CD4-positive, alpha-beta T cell treated with Interleukin-15 for 1 hour (primary cell): ENCODE measurements at places on chromosomes 12 and 14.
A peak's percentile ranks its signal among the peaks of the same experiment; 100 is the strongest.

GRCh38 chr14:65433157-65433556, 20.6 kb downstream of the FUT8 start:
- DNase-seq: no peak

GRCh38 chr14:34067587-34067986, 116.7 kb upstream of the EGLN3 start:
- no peak for DNase-seq

GRCh38 chr12:101855976-101856375, 21.4 kb upstream of the DRAM1 start:
- DNase-seq: no peak

DNA sequence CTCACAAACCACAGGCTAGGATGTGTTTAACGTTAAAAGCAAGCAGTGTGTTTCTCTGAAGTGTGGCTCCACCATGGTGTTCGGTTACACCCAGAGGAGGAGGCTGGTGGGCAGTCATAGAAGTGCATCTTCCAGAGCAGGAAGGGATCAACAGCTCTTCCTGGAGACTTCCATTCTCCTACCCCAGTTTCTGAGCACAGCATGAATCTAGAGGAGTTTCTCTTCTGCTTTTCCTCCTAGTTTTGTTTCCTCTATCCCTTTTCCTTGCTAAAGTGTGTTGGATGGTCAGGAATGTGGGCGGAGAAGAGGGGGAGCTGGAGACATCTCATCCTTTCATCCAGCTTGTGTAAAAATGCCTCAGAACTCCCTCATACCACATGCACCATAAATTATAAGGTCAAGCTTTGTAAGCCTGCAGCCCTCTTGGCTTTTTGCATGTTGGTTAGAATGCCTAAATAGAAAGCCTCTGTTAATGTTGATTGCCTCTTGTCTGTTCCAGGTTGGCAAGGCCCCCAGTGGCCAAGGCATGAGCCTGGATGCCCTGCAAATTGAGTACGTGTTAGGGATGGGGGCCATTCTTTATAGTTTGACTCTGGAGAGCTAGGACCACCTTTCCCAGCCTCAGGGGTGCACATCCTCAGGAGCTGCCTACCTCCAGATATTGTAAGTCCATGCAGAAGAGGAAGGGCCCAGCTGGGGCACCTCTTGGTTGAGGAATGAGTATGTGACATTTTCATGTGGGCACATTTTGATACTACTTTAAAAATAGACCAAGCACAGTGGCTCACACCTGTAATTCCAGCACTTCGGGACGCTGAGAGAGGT, 4.0 kb upstream of the CKAP4 start:
- no peak for DNase-seq

DNA sequence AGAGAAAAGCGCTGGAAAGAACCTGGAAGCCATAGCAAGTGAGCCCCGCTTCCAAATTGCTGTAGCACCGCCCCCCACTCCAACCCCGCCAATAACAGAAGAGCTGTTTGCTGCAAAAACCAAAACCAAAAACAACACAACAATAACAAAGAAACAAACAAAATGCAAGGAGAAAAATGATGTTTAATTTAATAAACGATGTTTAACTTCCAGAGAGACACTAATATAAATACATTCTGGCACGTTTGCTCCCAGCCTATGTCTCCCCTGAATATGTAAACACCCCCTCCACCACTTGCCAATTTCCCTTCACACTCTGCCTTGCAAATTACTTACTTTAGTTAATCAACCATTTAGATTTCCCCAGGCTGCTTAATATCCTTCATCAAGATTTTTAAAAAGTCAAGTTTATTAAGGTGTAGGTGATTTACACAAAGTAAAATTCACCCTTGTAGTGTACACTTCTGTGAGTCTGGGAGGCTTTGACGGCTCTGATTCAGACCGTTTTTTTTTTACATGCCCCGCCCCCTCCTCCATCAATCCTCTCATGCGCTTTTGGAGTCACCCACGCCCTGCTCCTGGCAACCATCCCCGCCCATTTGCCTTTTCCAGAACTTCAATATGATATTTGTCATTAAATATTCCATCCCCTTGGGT, 482 bp upstream of the IFI27L2 start:
- no peak for DNase-seq

DNA sequence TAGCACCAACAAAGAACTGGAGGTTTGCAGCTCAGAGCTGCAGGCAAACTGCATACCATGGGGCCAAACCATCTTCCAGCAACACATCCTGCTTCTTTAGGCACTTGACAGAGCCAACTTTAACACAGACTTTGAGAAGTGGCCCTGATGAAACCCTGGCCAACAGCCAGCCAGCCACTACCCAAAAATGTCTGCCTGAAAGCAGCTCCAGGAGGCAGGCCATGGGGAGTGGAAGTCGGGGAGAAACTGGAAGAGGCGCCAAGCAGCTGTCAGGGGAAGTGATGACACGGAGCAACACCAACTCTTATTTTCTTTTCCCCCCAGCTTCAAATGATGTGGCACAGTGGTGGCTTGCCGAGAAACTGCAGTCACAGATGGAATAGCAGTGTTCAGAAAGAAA, 110.9 kb upstream of the PLXNC1 start:
- no peak for DNase-seq

DNA sequence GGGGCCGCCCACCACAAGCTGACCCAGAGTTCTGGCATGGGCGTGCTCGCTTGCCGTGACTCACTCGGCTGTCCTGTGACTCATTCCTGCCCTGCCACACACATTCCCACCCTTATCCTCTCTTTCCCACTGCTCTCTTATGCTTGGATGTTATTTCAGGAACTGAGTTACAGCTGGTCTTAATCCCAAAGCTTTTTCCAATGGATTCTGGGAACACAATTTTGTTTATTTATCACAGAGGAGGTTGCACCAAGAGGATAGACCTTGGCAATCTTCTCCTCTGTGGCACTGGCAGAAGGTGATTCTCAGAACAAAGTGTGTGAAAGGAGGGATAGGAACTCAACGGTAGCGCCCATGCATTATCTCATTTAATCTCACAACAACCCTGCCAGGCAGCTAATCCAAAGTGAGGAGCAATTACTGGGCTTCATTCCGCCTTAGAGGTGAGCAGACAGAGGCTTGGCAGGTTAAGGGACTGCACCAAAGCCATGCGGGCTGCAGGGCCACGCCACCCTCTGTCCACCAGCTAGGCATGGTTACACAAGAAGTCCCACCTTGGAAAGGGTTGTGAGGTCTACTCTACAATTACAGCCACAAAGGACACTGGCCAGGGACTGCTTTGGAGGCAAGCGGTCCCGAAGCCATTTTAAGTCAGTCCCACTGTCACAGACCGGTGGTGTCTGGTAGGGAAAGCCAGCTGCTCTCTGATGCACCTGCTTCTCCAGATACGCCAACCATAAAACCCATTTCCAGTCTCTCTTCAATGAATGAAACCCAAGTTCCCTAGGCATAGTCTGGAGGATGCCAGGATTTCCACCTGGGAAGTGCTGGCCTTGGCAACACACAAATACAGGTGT, 32.9 kb downstream of the SYNE3 start:
- no peak for DNase-seq

GRCh38 chr12:53221203-53222080, 10.6 kb downstream of the RARG start:
- peak; percentile 65 for DNase-seq

GRCh38 chr12:47686645-47687240, 19.1 kb downstream of the RPAP3 start:
- no peak for DNase-seq

DNA sequence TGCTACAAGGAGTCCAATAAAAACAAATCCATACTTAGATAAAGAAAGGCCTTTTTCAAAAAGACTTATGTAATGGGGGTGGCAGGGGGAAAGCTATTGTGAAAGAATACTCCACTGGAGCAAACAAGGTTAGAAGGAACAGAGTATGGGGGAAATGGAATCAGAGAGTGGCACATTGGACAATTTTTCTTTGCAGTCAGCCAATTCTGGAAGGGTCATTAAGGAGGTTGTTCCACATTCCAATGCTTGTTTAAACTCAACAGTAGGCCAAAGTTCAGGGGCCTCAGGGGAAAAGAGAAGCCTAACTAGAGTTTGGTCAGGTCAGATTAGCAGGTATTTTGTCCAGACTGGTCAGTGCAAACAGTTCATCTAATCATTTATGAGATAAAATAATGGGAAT, 105.2 kb upstream of the RESF1 start:
- DNase-seq: no peak

DNA sequence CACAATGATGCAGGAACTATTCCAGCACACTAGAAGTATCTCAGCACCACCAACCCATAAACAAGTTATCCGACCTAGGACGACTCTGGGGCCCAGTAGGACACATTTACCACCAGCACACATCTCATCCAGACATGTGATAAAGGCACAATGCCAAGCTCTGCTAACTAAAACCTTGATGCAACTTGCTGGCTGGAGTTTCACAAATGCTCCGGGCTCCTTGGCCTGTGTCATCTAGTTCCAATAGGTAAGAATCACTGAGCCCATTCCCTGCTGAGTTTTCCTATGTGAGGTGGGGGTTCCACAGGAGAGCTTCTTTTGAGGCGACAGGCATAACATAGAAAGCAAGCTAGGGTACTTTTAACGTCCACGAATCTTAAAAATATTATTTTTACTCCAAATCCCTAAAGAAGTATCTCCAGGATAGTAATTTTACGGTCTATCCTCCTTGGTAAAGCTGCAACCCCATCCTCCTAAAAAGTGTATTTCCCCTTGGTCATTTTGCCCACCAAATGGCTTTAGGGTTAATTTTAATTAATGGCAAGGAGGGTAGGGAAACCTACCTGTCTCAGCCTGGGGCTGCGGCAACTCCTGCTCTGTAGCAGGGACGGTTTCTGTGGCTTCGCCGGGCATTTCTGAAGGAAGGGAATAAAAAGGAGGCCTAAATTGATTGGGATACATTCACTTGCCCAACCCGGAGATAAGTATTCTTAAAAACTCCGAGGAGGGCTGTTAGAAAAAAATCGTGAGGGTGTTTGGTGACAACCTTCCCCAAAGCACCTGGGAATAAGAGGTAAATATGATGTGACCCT, 1.0 kb downstream of the NACA start:
- DNase-seq: no peak

DNA sequence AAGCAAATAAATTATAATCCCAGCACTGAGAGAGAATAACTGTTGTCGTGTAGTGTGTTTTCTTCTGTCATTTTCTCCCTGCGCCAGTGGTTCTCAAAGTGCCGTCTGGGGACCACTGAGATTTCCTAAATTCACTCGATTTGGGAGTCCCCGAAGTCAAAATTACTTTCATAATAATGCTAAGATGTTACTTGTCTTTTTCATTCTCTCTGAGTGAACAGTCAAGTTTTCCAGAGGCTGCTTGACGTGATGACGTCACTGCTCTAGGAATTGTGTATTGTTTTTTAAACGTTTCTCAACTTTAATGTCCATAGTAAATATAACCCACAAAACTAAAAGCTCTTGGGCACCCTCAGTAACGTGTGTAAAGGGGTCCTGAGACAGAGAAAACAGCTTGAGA, 796 bp upstream of the POP5 start:
- DNase-seq: no peak

DNA sequence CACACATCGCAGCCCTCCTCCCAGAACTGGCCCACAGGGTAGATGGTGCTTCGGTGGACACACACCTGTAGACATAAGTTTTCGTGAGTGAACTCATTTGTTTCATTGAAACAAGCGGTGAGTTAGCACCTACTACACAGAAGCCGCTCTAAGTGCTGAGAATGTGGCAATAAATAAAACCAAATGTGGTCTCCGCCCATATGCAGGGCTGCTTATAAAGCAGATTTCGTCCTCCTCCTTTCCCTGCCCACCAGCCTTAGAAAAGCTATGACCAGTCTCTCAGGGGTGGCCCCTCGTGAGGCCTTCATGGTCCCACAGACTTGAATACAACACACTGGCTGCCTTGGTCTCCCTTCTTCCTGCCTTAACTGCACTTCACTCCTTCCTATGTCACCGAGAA, 31.1 kb upstream of the ANO2 start:
- no peak for DNase-seq

- DNase-seq: no peak
These were observed 368.2 kb upstream of the PRICKLE1 start for GRCh38 chr12:42957561-42958290.

DNA sequence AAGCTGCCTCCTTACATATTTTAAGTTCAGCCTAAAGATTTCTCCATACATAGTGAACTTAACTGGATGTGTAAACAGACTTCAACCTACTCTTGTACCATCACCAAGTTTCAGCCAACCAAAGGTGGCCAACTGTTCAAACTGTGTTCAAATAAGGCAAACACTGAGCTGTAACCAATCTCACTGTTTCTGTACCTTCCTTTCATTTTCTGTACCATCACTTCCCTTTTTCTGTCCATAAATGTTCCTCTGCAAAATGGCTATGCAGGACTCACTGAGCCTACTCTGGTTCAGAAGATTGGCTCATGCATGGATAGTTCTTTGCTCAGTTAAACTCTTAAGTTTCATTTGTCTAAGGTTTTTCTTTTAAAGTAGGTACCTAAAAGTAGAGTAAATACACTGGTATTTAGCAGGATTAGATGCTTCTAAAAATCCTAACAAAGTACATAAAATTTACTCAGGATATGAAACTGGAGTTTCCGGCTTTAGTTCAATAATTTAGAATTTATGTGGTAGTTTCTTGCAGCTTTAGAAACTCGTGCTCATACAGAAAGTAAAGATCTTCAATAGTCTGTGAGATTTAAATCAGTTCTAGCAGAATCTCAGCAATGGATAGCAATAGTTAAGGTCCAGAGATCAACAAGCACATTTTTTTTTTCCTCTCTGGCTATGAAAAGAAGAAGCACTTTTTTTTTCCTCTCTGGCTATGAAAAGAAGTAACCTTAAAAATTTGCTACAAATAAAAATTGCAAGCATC, 282.0 kb upstream of the PPFIA2 start:
- DNase-seq: no peak

GRCh38 chr12:5138256-5138655, 94.6 kb downstream of the KCNA5 start:
- DNase-seq: no peak

DNA sequence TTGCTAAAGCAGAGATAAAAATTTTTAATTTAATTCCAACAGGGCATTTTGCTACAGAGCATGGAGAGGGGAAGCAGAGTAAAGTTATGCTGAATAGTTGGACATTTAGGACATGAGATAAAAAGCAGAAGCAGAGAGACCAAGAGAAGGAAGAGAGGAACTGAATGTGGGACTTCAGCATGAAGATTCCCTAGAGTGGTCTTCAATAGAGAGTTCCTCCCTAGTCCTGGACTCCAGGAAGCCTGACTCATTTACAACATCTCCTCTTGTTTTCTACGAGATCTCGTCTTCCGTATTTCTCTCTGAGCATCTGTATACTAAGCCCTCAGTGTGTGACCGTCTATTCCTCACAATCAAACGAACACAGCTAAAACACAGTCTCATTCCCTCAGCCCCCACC, 35.2 kb upstream of the IFT81 start:
- no peak for DNase-seq

DNA sequence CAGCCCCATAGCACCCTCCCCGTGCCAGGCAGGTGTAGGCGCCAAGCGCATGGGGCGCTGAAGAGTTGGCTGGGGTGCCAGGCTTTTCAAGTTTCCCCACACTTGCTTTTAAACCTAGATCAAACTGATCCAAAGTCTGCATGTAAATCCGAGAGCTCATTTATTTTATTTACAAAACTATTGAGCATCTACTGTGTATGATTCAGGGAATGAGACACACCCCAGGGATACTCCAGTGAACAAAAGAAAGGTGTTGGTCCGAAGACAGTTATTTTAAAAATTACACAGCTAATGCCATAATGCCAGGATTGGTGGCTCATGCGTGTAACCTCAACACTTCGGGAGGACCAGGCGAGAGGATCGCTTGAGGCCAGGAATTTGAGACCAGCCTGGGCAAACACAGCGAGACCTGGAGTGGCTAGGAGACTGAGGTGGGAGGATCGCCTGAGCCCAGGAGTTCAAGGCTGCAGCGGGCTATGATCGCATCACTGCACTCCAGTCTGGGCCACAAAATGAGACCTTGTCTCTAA, 780 bp upstream of the SLC41A2 start:
- no peak for DNase-seq

GRCh38 chr12:92506460-92506859, 196.3 kb upstream of the PLEKHG7 start:
- no peak for DNase-seq
